Stomach (tissue), 19 donors: ENCODE measurements at places on chromosomes 4 and X. TPM values are rescaled to one million over a fixed set of nuclear protein-coding genes. Genes with fewer than 3 reads are reported as not detected.
A peak's percentile ranks its signal among the peaks of the same experiment; 100 is the strongest.

GRCh38 chr4:14749910-14750309 is 252.4 kb upstream of the CPEB2 start:
- no peaks in the 10 kb centered on the region for H3K4me1 ChIP-seq
- no peaks in the 10 kb centered on the region for H3K36me3 ChIP-seq
- no peak overlapping the region for H3K27ac ChIP-seq
- peak; percentile 60 for DNase-seq
- H3K4me3 ChIP-seq: no peak overlapping the region

Gene TRIM75
- not detected for total RNA-seq

Gene CLDN2
- total RNA-seq: not detected

Gene PRKG2
- total RNA-seq: 2.9 TPM

Gene SEC31A
- total RNA-seq: 590 TPM

DNA sequence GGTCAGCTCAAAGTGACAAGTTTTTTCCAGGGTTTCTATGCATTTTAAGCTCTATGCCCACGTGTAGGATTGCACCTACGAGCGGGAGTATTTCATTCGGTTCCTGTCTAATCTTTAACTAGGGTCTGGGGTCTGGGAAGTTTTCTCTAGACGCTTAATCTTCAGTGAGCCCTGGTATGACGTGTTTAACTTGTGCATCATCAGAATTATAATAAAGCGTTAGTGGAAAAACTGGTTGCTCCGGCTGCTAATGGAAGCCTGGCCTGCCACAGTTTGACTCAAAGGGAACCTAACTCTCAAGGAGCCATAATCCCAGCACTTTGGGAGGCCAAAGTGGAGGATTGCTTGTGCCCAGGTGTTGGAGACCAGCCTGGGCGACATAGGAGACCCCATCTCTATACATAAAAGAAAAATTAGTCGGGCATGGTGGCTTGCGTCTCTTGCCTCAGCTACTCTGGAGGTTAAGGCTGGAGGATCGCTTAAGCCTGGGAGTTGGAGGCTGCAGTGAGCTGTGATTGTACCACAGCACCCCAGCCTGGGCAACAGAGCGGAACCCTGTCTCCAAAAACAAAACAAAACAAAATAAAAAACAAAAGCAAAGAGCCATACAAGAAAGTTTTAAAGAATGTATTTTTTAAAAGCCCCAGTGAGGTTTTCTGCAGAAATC is 30.2 kb downstream of the ARSD start:
- H3K4me3 ChIP-seq: no peak overlapping the region
- peaks cover 44% of the 10 kb centered on the region for H3K4me1 ChIP-seq
- H3K27ac ChIP-seq: peak overlapping the region; percentile 83
- H3K27me3 ChIP-seq: no peaks in the 10 kb centered on the region
- DNase-seq: peak; percentile 89

DNA sequence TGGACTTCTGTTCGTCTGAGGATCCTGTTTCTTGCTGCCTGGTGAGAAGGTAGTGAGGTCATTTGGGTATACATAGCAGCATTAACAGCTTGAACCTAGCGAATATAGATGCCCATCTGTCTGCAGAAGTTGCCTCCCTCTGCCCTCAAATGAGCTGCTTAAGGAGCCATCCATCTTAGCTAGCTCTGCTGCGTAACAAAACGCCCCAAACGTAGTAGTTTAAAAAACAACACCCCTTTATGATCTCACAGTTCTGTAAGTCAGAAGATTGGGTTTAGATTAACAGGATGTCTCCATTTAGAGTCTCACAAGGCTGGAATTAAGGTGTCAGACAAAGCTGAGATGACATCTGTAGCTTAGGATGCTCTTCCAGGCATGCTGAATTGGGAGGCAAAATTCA is 185.3 kb downstream of the DHRSX start:
- no peak for DNase-seq
- no peaks in the 10 kb centered on the region for H3K27me3 ChIP-seq
- H3K36me3 ChIP-seq: no peaks in the 10 kb centered on the region
- H3K4me1 ChIP-seq: peaks cover under 1% of the 10 kb centered on the region
- H3K27ac ChIP-seq: no peak overlapping the region

GRCh38 chr4:123555807-123556273 is 159.2 kb downstream of the SPRY1 start:
- no peaks in the 10 kb centered on the region for H3K27me3 ChIP-seq
- no peaks in the 10 kb centered on the region for H3K36me3 ChIP-seq
- no peak overlapping the region for H3K4me3 ChIP-seq
- H3K4me1 ChIP-seq: peaks cover 42% of the 10 kb centered on the region
- H3K27ac ChIP-seq: peak overlapping the region; percentile 90
- no peak for DNase-seq

Gene INTS6L
- 12.9 TPM for total RNA-seq

Gene NPNT
- 12.1 TPM for total RNA-seq

DNA sequence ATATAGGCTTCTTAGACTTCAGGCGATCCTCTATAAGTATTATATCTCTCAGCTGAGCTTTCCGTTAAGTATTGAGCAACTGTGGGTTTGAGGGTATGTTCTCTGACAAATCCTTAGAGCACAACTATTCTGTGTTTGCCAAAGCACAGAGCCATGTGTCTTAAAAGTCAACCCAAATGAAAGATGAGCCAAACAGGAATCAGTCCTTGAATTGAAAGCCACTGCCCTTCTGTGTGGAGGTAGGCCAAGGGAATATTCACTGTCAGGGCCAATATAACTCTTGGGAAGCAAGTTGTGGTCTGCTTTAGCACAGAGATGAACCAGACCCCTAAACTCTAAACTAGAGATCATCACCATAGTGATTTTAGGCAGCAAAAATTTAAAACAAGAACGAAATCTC is 164.0 kb downstream of the STAG2 start:
- H3K36me3 ChIP-seq: no peaks in the 10 kb centered on the region
- H3K4me1 ChIP-seq: no peaks in the 10 kb centered on the region
- no peak overlapping the region for H3K4me3 ChIP-seq
- H3K27ac ChIP-seq: no peak overlapping the region
- DNase-seq: no peak

- no peak overlapping the region for H3K27ac ChIP-seq
- H3K4me3 ChIP-seq: no peak overlapping the region
- no peak for DNase-seq
- H3K36me3 ChIP-seq: no peaks in the 10 kb centered on the region
- no peaks in the 10 kb centered on the region for H3K4me1 ChIP-seq
Measured at GRCh38 chr4:112451831-112452230, 64.1 kb downstream of the NEUROG2 start.

DNA sequence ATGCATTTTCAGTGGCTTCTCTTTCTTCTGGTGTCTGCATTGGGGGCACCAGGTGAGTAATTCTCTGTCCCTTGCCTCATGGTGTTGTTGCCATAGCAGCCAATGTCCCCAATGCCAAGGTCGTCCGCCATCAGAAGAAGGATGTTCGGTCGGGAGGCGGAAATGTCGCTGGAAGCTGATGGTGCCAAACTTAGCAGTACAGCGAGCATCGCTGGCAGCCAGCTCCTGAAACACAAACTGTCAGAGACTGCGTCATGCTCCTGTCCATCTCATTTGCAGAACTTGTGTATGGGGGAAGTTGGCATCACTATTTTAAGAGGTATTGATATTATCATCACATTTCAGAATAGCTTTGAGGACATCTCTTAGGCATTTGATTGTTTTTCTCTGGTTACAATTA is 29.1 kb upstream of the ARSD start:
- no peaks in the 10 kb centered on the region for H3K27me3 ChIP-seq
- no peaks in the 10 kb centered on the region for H3K4me1 ChIP-seq
- H3K27ac ChIP-seq: no peak overlapping the region
- H3K36me3 ChIP-seq: no peaks in the 10 kb centered on the region

DNA sequence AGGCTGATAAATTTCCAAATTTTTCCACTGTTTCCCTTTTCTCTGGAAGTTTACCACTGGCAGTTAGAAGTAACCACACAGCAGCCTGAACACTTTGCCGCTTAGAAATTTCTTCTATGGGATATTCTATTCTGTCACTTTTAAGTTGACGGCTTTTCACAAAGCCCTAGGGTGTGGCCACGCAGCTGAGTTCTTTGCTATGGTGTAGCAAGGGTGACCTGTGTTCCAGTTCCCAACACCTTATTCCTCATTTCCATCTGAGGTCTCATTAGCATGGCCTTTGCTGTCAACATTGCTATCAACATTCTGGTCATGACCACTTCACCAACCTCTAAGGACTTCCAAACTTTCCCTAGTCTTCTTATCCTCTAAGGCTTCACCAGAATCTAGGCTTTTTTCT is 45.4 kb upstream of the NFKB1 start:
- H3K27ac ChIP-seq: no peak overlapping the region
- no peaks in the 10 kb centered on the region for H3K27me3 ChIP-seq
- H3K4me1 ChIP-seq: no peaks in the 10 kb centered on the region
- H3K36me3 ChIP-seq: no peaks in the 10 kb centered on the region
- H3K4me3 ChIP-seq: no peak overlapping the region

GRCh38 chrX:19370061-19370460 is 26.3 kb downstream of the PDHA1 start:
- H3K36me3 ChIP-seq: no peaks in the 10 kb centered on the region
- no peak overlapping the region for H3K4me3 ChIP-seq
- no peak for DNase-seq
- no peaks in the 10 kb centered on the region for H3K4me1 ChIP-seq
- H3K27ac ChIP-seq: no peak overlapping the region

DNA sequence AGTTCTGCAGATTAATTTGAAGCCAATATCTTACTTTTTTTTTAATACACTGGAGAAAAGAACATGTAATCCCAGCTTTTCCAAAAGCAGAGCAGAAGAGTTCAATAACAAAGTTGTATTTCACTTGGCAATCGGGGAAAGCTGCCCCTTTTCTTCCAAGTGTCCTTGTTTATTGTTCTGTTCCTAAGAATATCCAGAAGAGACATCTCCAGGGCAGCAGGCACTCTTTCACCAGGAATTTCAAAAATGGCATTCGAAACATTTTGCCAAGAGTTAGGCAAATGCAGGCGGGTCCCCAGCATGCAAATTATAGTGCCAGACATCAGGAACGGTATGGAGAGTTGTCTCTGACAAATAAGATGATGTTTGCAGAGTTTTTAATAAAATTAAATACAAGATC is 494.5 kb downstream of the BCOR start:
- no peaks in the 10 kb centered on the region for H3K36me3 ChIP-seq
- H3K27ac ChIP-seq: no peak overlapping the region
- H3K4me1 ChIP-seq: no peaks in the 10 kb centered on the region
- DNase-seq: no peak
- no peak overlapping the region for H3K4me3 ChIP-seq
- no peaks in the 10 kb centered on the region for H3K27me3 ChIP-seq

GRCh38 chr4:98515470-98515809 is 143.0 kb downstream of the TSPAN5 start:
- no peak overlapping the region for H3K27ac ChIP-seq
- DNase-seq: no peak
- H3K27me3 ChIP-seq: no peaks in the 10 kb centered on the region
- no peaks in the 10 kb centered on the region for H3K36me3 ChIP-seq
- H3K4me1 ChIP-seq: peaks cover 31% of the 10 kb centered on the region
- H3K4me3 ChIP-seq: no peak overlapping the region

GRCh38 chrX:18406531-18407266 is 18.7 kb upstream of the CDKL5 start:
- no peak overlapping the region for H3K4me3 ChIP-seq
- peaks cover 6% of the 10 kb centered on the region for H3K27me3 ChIP-seq
- H3K4me1 ChIP-seq: no peaks in the 10 kb centered on the region

DNA sequence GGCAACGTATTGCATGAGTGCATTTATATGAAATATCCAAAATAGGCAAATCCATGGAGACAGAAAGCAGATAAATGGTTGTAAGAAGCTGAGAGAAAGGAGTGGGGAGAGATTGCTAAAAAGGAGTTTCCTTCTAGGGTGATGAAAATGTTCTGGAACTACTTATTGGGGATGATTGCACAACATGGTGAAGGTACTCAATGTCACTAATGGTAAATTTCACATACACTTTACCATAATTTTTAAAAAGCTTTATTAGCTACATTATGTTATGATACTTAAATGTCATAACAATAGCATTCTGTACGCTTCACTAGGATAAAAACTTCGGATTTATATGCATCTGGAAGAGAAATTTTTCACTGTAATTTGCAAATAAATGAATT is 56.7 kb upstream of the WDR19 start:
- H3K27ac ChIP-seq: no peak overlapping the region
- no peak for DNase-seq
- peaks cover 5% of the 10 kb centered on the region for H3K36me3 ChIP-seq
- no peak overlapping the region for H3K4me3 ChIP-seq
- H3K4me1 ChIP-seq: no peaks in the 10 kb centered on the region

GRCh38 chrX:146433771-146434170 is 375.8 kb upstream of the CXorf51B start:
- no peaks in the 10 kb centered on the region for H3K27me3 ChIP-seq
- no peak overlapping the region for H3K27ac ChIP-seq
- no peak overlapping the region for H3K4me3 ChIP-seq
- H3K36me3 ChIP-seq: no peaks in the 10 kb centered on the region
- no peaks in the 10 kb centered on the region for H3K4me1 ChIP-seq

DNA sequence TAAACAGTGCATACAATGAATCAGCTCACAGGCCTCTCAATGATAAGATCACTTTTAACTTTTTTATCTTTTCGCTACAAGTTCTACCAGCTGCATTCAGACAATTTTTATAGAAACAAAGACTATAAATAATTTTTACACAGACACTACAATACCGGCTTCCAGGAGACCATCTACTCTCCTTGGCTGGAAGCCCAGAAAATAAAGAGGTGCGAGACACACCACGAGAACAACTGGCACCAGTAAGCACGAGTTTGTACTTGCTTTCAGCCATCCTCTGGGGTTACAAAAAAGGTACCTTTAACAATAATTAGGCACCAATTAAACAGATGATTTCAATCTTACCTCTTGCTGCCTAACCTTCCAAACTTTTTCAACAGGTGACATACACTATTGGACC is 11.2 kb upstream of the PRDX4 start:
- H3K27me3 ChIP-seq: no peaks in the 10 kb centered on the region
- no peak for DNase-seq
- no peak overlapping the region for H3K4me3 ChIP-seq
- H3K4me1 ChIP-seq: no peaks in the 10 kb centered on the region
- H3K36me3 ChIP-seq: no peaks in the 10 kb centered on the region

DNA sequence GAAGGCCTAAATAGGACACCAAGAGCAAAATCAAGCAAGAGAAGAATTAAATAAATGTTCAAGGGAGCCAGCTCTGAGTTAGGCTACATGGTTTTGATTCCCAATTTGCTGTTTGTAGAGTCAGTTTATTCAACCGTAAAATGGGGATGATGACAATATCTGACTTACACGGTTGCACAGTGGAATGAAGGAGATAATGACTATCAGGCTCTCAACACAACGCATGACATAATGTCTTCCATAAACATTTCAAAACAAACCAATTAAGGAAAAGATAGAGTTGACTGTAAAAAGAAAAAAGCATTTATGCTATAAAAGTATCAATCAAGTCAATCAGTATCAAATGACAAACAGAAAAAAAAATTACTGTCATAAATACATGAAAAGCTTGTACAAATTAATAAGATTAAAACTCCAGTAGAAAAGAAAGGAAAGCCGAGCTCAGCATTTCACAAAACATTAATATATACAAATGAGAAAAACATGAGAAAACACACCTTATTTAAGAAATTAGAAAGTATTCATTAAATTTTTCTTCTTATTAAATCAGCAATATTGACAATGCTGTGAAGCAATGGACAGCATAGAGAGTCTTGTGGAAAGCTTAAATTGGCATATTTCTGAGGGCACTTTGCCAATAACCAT is 179.0 kb downstream of the SCFD2 start:
- no peak overlapping the region for H3K4me3 ChIP-seq
- no peaks in the 10 kb centered on the region for H3K27me3 ChIP-seq
- H3K27ac ChIP-seq: no peak overlapping the region
- no peak for DNase-seq

Gene NPY1R
- total RNA-seq: 0.89 TPM

GRCh38 chr4:138609943-138610350 is 367.8 kb upstream of the SLC7A11 start:
- no peaks in the 10 kb centered on the region for H3K4me1 ChIP-seq
- no peak overlapping the region for H3K4me3 ChIP-seq
- no peak for DNase-seq
- no peak overlapping the region for H3K27ac ChIP-seq
- H3K27me3 ChIP-seq: no peaks in the 10 kb centered on the region

Gene CACNA1F
- 0.37 TPM for total RNA-seq
